ENCODE measurements at places on chromosomes 7 and 10. TPM values are rescaled to one million over a fixed set of nuclear protein-coding genes. Genes with fewer than 3 reads are reported as not detected.
A peak's percentile ranks its signal among the peaks of the same experiment; 100 is the strongest.

DNA sequence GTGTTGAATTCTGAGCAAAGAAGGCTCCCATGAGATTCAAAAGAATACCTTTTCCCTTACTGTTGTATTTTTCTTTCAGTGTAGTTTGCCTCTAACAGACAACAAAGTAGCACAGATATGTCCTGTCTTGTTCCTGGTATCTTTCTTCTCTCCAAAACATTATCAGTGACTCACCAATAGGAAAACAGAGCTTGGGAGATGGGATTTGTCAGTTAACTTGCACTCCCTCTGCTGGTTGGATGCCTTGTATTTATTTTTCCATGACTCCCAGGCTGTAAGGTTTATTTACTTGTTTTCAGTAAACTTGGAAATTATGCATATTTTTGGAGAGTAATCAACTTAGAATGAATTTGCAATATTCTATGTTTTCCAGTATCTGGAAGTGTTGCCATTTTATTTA lies 129.7 kb downstream of the SAMD9 start:
- no peak for ATAC-seq

DNA sequence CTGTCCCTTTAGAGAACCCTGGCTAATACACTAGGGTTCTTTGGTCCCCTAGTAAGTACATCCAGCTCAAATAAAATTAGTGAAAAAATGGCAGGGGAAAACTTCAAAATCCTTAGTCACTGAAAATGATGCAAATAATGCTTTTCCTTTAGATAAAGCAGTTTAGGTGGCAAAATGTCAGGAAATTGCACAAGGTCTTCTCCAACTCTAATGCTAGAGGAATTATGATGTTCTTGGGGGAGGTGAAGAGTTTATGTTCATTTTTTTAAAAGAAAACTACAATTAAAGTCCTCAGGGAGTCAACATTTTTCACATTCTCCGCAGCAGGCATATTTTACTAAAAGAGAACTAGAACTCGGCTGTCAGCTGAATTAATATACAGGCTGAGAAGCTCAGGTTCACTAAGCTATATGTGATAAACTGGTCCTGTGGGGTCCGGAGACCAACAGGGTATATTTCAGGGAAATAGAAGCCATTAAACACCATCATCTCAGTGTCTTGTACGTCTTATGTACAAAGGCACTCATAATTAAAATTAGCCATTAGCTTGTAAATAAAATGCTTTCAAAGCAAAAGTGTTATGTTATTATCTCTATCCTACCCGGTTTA lies 1164.7 kb upstream of the AUTS2 start:
- ATAC-seq = no peak

DNA sequence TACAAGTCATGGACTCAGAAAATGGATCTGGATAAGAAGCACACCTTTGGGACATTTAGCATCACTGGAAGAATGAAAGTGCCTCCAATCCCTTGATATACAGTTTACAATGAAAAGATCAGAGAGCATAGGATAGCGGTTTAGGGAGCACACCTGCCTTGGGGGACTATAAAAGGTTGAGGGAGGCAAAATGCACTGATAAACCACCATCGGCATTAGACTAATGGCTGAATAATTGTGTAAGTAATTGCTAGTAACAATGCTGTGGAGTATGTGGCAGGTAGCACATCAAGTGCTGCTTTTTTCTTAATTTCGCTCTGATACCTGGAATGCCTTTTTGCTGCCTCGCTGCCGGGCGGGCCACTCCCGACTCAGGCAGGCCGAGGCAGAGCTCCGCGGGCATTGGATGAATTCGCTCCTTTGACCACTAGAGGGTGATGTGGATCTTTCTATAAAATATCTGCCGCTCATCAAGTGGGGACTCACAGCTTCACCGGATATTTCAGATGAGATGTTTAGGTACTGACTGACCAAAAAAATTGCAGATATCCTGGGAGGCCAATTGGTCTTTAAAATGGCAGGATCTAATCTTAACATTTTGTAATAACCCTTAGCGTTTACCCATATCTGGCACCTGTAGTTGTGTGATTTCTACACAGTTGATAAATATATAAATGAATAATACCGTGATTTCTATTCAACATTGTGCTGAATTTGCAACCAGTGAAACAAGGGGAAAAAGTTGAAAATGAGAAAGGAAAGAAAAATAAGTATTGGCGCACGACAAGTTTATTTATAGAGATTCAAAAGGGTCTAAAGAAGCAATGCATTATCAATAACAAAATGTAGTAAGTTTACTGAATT lies 116.8 kb upstream of the PRSS1 start:
- peak; percentile 53 for ATAC-seq

DNA sequence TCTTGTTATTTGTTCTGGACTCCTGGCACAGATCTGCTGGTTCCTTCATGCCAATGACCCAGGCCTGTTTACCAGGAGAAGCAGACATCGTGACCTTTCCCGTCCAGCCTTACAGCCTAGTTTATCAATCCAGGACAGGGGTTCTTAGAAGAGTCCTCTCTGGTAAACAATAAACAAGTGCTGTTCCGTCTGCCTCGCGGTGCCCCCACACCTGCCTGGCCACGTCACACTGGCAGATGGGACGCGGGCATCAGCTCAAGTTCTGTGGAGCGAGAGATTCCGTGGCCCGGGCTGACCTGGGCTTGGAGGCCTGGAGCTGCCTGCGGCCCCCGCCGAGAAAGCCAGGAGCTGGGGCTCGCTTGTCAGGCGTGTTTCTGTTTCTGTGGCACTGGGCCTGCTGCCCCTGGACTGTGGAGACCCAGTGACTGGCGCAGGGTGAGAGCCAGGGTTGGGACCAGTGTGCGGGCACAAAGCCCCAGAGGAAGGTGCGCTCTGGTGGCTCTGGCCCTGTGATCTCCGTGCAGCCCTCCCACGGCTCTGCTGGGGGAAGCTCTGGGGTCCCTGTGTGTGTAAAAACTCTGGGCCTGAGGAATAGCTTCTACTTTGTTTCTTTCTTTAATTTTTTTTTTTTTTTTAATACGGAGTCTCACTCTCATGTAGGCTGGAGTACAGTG lies 28.4 kb upstream of the PFKFB3 start:
- no peak for ATAC-seq

DNA sequence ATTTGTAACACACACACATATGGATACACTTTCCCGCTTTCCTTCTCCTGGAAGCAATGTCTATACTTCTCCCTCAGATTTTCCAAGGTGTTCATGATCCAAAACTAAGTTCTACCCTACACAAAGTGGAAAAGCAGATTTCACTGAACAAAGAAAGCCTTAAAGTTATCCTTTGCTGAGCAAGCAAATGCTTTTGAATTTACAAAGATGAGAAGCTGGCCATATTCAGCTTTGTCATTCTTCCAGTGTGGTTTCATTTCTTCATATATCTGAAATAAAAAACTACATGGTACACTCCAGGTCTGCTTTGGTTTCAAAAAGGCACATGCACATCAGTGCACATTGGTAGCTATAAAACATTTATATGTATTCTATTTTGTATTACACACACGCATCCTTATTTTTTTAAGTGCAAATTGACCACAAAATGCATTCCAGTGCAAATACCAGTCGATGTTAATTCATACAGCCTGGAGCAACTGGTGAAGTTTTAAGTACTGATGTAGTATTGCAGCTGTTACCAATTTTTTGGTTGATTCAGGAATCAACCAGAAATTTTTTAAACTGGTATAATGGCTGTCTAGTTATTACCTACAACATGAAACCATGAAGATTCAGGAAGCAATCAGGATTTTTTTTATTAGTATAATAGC lies 65.5 kb upstream of the SRPK2 start:
- ATAC-seq = no peak

DNA sequence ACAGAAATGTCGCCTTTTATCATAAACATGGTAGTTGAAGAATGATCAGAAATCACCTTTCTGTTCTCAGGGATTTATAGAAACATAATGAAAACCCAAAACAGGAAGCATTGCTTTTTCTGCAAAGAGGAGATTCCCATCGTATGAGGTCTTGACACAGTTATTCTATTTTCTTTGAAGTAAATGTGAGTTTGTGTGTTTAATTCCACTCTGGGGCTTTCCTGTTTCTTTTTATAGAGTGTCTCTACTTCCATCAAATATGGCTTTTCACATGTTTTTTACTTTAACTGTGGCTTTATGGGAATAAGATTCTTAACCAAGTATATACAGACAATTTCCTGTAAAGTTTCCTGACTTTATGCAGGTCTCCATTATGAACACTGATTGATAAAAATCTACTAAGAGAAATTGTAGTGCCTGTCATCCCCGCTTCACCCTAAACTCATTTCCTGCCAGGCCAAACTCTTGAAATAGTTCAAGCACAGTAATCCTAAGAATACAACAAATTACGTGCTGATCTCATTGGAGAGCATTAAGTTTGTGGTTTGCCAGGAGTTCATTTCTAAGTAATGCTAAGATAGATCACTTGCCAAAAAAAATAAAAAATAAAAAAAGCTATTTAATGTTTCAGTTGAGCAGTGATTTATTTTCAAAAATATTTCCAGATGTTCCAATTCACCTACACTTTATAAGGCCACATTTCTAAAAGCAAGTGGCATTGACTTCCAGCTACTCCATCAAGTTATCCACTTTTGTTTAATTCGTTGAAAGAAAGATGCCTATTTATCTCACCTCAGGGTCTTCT lies 52.2 kb upstream of the SEC61G start:
- no peak for ATAC-seq

GRCh38 chr10:98539578-98539977 lies 92.8 kb upstream of the HPS1 start:
- no peak for ATAC-seq

DNA sequence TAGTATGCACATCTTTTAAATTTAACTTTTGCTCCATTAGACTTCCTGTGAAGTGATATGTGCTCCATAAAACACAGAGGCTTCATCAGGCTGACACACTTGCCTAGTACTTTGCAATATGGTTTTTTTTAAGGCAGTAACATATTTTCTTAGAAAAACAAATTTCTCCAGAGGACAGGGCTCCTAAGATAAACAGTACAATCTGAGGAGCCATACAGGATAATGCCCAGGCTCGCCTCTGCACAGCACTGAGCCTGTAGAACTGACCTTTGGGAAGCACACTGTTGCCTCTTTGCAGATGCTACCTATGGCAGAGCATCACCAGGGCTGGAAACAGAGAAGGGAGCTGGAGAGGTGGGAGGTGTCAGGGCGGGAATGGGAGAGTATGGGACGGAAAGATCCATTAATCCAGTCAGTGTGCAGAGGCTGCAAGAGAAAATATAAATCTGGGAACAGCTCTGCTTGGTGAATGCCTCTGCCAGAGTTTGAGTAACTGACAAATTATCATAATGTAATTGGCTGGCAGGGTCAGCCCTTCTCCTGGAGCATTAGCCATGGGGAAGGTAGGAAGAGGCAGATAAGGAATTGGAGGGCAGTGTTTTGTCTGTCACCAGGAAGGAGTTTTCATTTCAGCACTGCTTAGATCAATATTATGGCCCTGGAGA lies 132.3 kb downstream of the CREB5 start:
- ATAC-seq = no peak

DNA sequence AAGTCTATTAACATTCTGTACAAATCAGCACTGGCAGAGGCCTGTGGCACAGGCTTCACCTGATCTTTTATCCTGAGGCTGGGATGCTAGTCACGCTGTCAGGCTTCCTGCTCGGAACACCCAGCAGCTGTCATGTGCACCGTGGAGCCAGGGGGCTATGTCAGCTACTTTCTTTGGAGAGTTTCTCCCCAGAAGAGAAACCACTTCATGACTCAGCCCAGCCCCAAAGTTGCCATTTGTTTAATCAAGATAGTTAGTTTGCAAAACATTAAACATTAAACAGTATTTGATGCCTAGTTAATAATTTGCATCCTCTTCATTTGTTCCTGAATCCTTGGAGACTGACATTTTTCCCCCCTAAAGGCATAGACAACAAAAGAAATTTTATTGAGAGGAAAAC lies at the start of gene HABP2:
TSS of gene HABP2 (plus strand) at position 353 of the 400 bp plus-strand sequence. CDS start 69 bp downstream, outside the sequence.
- no peak for ATAC-seq

DNA sequence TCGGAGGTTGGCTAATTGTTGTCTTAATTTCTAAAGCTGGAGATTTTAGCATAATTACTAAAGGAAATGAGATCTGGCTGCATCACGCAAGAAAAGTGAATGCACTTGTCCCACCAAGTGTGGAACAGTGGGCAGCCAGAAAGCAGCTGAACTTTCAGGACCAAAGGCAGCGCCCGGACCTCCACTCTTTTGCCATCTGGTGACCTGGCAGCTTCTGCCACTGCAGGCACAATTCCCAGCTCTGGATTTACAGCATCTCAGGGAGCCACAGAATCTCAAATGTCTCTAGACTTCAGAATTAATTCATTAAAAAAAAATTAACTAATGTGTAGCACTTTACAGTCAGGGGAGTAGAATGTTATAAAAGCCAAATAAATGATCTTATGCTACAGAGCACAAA lies 14.7 kb upstream of the OGDHL start:
- ATAC-seq = no peak

DNA sequence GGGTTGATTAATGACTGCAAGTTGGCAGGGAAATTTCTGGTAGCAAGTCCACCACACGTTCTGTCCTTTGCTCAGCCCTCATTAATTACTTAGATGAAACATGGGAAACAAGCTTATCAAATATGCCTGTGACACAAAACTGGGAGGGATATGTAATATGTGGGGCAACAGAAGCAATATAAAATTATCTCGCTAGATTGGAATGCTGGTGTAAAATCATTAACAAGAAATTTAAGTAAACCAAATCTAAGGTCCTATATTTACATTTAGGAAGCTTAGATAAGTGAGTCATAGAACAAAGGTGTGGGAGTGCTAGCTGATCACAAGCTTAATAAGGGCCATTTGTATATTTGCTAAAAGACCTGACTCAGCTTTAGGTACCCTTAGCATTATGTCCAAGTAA lies 23.5 kb downstream of the TRPV5 start:
- no peak for ATAC-seq

GRCh38 chr10:734481-734880 lies 45.0 kb upstream of the DIP2C start:
- no peak for ATAC-seq

GRCh38 chr7:108246227-108246837 lies 116.2 kb upstream of the LAMB4 start:
- peak; percentile 16 for ATAC-seq

- no peak for ATAC-seq
Observed at GRCh38 chr10:1015688-1016087, 10.0 kb downstream of the IDI2 start.

- ATAC-seq = no peak
Observed at GRCh38 chr7:131568970-131569369, 12.5 kb upstream of the PODXL start.

- ATAC-seq = peak; percentile 19
Observed at GRCh38 chr7:1192171-1192676, 32.2 kb upstream of the ZFAND2A start.

TAS2R40 gene
- not detected for total RNA-seq

AKR1C2 gene
- total RNA-seq = 48.3 TPM

ASZ1 gene
- not detected for total RNA-seq

TRIP6 gene
- total RNA-seq = 94.3 TPM

SMKR1 gene
- not detected for total RNA-seq

BMPR1A gene
- 91.5 TPM for total RNA-seq

MMS19 gene
- total RNA-seq = 75.8 TPM

SLC18A2 gene
- 0.93 TPM for total RNA-seq

PCDH15 gene
- total RNA-seq = not detected

ADIRF gene
- 93.3 TPM for total RNA-seq

STEAP1B gene
- 0.67 TPM for total RNA-seq

LAMTOR4 gene
- 141 TPM for total RNA-seq
